GM23338 (cell line): ENCODE measurements at places on chromosomes 12 and 14. TPM values are rescaled to one million over a fixed set of nuclear protein-coding genes. Genes with fewer than 3 reads are reported as not detected.
A peak's percentile ranks its signal among the peaks of the same experiment; 100 is the strongest.

DNA sequence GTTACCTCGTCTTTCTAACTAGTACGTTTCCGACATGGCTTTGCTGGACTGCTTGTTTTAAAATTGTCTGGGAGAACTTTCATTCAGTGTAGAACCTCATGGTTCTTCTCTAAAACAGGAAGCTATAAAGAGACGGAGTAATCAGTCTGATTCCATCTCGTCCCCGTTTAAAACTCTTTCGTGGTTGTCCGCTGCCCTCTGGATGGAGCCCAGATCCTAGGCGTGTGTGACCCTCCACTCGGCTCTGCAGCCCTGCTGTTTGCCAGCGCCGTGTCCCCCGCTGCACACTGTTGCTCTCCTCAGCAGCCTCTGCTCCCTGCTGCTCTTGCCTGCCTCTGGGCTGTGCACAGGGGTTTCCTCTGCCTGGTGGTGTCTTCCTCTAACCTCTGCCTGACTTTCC lies 50.2 kb downstream of the SLC8B1 start:
- no peak for DNase-seq
- no peaks in the 10 kb centered on the region for H3K27me3 ChIP-seq
- H3K4me1 ChIP-seq, result no peaks in the 10 kb centered on the region
- no peak overlapping the region for H3K4me3 ChIP-seq
- no peaks in the 10 kb centered on the region for H3K36me3 ChIP-seq

- no peaks in the 10 kb centered on the region for H3K27me3 ChIP-seq
- H3K4me1 ChIP-seq, result no peaks in the 10 kb centered on the region
- H3K27ac ChIP-seq, result no peak overlapping the region
- no peak overlapping the region for H3K4me3 ChIP-seq
- DNase-seq, result no peak
Measured at GRCh38 chr12:127981875-127982274, 285.1 kb upstream of the TMEM132C start.

GRCh38 chr12:88570103-88570502 lies 10.2 kb downstream of the KITLG start:
- no peaks in the 10 kb centered on the region for H3K36me3 ChIP-seq
- no peaks in the 10 kb centered on the region for H3K27me3 ChIP-seq
- no peak for DNase-seq
- peaks cover 42% of the 10 kb centered on the region for H3K4me1 ChIP-seq
- no peak overlapping the region for H3K27ac ChIP-seq
- H3K4me3 ChIP-seq, result no peak overlapping the region

DNA sequence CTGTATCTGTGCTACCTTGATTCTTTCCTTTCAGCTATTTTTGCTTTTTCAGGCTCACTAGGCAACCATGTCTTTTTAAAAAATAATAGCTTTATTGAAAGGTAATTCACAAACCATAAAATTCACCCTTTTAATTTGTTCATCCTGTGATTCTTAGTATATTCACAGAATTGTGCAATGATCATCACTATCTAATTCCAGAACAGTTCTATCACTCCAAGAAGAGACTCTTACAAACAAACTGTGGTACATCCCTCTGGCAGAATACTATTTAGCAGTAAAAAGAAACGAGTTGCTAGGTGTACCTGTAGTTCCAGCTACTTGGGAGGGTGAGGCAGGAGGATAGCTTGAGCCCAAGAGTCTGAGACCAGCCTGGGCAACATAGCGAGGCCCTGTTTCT lies 14.8 kb downstream of the CREBL2 start:
- no peak overlapping the region for H3K27ac ChIP-seq
- no peaks in the 10 kb centered on the region for H3K27me3 ChIP-seq
- H3K4me1 ChIP-seq, result no peaks in the 10 kb centered on the region
- H3K4me3 ChIP-seq, result no peak overlapping the region

DNA sequence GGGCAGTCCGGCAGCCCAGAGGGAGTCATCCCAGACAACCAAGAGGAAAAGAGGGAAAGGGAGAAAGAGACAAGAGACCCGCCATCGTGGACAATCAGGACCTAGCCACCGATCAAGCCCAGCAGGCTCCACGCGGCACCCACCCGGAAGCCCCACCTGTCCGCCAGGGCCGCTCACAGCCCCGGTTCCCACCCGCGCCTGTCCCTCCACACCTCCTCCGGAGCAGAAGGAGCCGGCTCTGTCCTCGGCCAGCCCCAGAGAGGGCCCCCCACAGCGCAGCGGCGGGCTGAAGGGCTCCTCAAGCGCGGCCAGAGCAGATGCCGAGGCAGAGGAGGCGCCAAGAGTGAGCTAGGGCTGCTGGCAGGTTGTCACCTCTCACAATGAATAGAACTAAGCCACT lies 784.7 kb upstream of the FBXO33 start:
- H3K36me3 ChIP-seq, result no peaks in the 10 kb centered on the region
- peaks cover 6% of the 10 kb centered on the region; the same call in 1 of the 2 replicates for H3K4me1 ChIP-seq
- no peak for DNase-seq
- H3K27ac ChIP-seq, result no peak overlapping the region
- no peaks in the 10 kb centered on the region for H3K27me3 ChIP-seq

The SPIC gene
- not detected in 2 replicates for total RNA-seq

GRCh38 chr14:95472819-95473251 lies 43.6 kb downstream of the SYNE3 start:
- no peaks in the 10 kb centered on the region for H3K36me3 ChIP-seq
- no peak overlapping the region for H3K27ac ChIP-seq
- H3K4me1 ChIP-seq, result no peaks in the 10 kb centered on the region
- DNase-seq, result no peak
- H3K27me3 ChIP-seq, result no peaks in the 10 kb centered on the region
- no peak overlapping the region for H3K4me3 ChIP-seq

DNA sequence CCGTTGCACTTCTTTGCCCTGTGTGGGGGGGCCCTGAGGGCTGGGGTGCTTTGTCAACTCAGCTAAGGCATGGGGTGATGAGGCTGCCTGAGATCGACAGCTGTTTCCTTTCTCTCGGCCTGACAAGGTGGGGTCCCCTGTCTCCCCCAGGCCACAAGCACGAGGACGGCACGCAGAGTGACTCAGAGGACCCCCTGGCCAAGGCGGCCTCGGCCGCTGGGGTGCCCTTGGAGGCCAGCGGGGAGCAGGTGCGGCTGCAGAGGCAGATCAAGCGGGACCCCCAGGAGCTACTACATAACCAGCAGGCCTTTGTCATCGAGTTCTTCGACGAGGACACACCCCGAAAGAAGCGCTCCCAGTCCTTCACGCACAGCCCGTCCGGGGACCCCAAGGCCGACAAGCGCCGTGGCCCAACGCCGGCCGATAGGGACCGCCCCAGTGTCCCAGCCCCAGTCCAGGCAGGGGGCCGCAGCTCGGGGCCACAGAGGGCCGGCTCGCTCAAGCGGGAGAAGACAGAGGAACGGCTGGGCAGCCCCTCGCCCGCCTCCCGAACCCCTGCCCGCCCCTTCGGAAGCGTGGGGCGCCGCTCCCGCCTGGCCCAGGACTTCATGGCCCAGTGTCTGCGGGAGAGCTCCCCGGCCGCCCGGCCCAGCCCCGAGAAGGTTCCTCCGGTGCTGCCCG lies 18.8 kb downstream of the CEP170B start:
- DNase-seq, result no peak
- H3K27me3 ChIP-seq, result no peaks in the 10 kb centered on the region

GRCh38 chr14:23951590-23952201 lies 1.9 kb upstream of the DHRS4 start:
- no peak overlapping the region for H3K27ac ChIP-seq
- H3K27me3 ChIP-seq, result no peaks in the 10 kb centered on the region
- H3K36me3 ChIP-seq, result no peaks in the 10 kb centered on the region
- peak; percentile 84 for DNase-seq
- no peak overlapping the region for H3K4me3 ChIP-seq
- peaks cover 11% of the 10 kb centered on the region; the same call in 1 of the 2 replicates for H3K4me1 ChIP-seq

DNA sequence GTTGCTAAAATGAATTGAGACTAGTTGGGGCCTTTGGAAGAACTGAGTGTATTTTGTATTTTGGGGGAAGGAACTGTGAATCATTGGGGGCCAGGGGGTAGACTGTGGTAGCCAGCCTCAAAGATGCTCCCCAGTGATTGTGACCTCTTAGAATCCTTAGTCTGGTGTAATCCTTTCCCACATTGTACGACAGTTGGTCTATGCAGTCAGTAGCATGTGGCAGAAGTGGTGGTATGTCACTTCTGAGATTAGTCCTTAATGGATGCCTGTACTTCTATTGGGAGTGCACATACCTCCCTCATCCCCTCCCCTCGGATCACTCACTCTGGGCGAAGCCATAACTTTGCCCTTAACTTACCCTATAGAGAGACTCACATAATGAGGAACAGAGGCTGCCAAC lies 48.0 kb downstream of the USP15 start:
- peaks cover 16% of the 10 kb centered on the region; the same call in 1 of the 2 replicates for H3K36me3 ChIP-seq
- no peak for DNase-seq
- no peaks in the 10 kb centered on the region for H3K27me3 ChIP-seq
- no peak overlapping the region for H3K27ac ChIP-seq
- H3K4me3 ChIP-seq, result no peak overlapping the region
- H3K4me1 ChIP-seq, result no peaks in the 10 kb centered on the region

The FGF6 gene
- not detected in 2 replicates for total RNA-seq

DNA sequence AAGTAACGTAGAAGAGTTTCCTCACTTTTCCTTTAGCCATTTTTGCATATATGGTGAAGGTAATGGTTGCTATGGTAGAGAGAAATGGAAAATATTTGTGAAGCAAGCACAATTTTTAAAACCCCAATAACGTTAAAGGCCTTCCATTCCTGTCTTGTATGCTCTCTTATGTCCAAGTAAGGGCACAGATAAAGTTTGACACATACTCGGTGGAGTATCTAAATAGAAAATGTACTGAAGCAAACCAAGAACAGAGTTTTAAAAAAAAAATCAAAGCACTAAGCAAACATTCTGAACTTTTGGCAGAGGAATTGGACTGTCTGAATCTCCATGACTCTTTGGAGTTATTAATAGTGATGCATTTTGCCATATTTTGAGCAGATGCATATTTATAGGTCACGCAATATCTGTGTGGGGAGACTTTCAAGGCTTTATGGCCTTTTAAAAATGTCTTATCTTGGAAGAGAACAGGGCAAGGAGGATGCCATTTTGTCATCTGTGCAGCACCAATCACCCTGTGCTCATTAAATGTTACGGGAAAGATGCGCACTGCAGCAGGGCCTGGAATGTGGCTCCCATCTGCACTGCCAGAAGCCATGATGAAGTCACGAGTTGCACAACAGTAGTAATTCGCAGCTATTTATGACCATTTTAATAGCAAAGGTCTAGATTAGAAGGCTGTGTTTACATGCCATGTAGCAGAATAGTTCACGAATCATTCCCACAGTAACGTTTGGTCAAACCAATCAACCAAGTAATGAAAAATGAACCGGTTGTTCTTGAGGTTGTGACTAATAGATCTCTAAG lies 23.3 kb upstream of the AMIGO2 start:
- no peaks in the 10 kb centered on the region for H3K36me3 ChIP-seq
- no peaks in the 10 kb centered on the region for H3K4me1 ChIP-seq
- DNase-seq, result no peak
- no peak overlapping the region for H3K4me3 ChIP-seq

DNA sequence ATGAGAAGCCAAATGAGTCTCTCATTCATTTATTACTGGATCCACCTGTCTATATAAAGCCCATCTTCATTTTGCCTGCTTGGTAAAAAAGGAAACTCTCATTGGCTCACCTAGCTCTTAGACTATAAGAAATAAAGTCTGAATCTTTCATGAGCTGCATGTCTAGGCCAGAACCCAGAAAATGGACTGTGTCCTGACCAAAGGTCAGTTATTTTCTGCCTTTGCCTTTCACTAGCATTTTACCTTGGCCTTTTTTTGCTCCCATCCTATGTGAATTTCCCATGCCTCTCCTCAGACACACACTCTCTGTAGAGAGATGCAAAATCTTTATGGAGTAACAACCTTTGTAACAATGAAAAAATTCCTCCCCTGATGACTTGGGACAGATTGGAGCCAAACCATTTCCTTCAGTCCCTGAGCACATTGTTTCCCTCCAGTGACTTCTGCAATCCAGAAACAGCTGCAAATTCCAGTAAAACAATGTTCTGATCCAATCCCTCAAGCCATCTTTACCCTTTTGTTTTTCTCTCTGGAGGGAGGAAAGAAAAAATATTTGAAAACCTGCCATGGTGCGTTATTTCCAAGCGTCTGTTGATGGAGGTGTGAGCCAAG lies 33.6 kb upstream of the MAP3K9 start:
- no peaks in the 10 kb centered on the region for H3K36me3 ChIP-seq
- no peaks in the 10 kb centered on the region for H3K4me1 ChIP-seq
- DNase-seq, result no peak
- no peak overlapping the region for H3K27ac ChIP-seq
- no peak overlapping the region for H3K4me3 ChIP-seq

DNA sequence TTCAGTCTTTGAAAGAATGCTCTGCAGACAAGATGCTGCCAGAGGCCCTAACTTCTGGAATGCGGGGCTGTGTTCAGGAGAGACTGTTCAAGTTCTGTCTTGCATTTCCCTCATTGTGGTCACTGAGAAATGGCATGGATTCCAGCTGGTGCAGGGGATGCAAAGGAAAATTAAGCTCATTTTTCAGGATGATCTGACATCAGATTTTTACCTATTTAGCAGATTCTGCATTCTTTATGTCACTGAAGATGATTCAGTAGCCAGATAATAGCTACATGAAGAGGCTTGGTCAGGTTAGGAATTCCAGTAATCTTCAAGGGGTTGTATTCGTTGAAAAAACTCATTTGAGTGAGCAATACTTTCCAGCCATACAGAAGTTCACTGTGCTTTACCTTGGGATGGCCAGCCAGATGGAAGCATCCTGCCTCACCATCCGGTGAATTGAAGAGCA lies 16.1 kb upstream of the MFAP5 start:
- no peak overlapping the region for H3K4me3 ChIP-seq
- H3K4me1 ChIP-seq, result peaks cover 21% of the 10 kb centered on the region
- no peaks in the 10 kb centered on the region for H3K27me3 ChIP-seq
- H3K27ac ChIP-seq, result no peak overlapping the region
